ENCODE measurements at places on chromosomes 7 and 10.

DNA sequence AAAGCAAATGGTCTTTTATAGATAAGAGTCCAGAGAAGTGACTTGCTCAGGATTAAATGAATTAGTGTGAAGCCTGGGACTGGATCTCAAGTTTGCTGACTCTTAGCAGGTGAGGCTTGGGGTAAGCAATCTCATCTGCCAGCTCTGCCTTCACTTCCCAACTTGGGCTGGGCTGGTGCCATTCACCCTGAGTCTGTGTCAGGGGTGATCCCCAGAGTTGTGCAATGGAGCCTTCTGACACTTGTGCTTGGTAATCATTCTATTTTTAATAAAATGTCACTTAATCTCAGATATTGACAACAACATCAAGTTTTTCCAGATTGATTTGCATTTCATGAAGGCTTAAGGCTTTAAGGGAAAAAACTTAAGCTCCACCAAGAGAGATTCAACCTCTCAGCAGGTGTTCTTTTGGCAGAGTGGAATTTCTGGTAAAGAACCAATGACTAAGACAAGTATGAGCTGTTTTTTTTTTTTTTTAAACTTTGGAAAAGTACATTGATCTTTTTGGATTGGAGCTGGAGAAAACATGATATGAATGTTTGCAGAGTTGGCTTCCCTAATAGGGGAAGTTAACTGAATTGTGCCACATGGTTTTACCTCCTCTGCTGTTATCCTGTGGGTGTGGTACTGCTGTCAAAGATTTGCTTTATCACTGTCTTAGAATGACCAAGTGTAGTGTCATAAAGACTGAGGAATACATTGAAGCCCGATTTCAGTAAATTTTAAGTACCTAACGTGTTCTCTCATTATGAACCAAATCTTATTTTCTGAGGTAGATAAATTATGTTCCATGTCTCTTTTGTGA is 48.6 kb upstream of the GPR37 start:
- DNase-seq, result peak; percentile 5

DNA sequence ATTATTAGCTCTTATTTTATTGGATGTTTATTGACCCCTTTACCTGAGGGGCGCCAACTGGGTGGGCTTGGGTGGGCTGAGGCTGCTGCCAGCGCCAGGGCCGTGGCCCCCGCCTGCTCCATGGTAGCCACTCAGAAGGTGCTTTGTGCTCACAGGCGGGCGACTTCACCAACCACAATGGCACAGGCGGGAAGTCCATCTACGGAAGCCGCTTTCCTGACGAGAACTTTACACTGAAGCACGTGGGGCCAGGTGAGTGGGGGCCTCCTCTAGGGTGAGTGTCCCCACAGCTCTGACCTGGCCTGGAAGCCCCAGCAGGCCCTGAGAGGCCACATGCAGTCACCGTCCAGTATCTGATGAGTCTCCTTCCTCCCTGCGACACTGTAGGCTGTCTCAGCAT is 4.1 kb downstream of the PPIF start:
- DNase-seq, result no peak

DNA sequence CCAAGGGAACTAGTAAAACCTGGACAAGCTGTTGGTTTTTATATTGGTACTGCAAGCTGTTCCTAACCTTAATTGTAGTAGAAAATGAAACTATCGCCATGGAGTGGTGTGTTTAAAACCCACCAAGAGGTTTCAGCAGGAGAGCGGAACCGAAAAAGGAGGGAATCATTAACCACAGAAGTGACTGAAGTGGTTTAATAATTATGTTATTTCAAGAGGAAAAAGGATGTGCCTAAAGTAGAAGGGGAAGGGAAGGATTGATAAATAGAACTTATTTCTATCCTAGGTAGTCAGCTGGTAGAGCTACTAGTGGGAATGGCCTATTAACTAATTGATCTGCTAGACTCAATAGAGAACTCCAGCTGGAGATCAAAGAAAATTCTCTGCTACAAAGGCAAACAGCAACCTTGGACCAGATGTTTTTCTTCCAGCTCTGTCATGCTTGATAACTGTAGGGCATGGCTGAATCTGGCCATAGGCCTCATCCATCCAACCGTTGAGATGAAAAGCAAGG is 91.8 kb downstream of the BAMBI start:
- DNase-seq, result no peak

DNA sequence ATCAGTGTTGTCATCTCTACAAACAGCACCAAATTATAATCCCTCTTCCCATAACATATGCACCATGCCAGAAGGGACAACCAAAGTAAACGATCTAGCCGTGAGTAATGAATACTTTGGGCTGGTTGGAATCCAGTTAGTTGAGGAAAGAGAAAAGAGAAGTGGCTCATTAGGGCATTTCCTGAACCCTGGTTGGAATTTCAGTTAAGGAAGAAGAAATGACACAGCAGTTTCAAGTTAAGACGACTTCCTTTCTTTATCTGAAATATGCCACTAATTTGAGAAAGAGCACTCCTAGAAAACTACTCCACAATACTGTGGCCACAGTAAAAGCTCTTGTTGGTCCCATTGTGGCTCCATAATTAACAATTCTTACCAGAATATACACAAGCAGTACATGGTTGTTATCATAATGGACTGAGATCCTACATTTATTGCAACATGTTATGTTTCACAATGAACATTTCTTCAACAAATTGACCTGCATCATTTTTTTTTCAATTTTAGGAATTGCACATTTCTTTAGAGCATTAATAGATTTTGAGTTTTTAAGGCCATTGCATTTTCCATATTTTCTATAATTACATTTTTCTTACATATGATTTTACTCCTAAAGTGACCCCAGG is at the start of gene TFEC:
Gene TFEC, minus strand, starts transcription at position 113 of the 626 bp plus-strand sequence. CDS start 46,322 bp downstream, outside the sequence.
- DNase-seq, result peak; percentile 22

DNA sequence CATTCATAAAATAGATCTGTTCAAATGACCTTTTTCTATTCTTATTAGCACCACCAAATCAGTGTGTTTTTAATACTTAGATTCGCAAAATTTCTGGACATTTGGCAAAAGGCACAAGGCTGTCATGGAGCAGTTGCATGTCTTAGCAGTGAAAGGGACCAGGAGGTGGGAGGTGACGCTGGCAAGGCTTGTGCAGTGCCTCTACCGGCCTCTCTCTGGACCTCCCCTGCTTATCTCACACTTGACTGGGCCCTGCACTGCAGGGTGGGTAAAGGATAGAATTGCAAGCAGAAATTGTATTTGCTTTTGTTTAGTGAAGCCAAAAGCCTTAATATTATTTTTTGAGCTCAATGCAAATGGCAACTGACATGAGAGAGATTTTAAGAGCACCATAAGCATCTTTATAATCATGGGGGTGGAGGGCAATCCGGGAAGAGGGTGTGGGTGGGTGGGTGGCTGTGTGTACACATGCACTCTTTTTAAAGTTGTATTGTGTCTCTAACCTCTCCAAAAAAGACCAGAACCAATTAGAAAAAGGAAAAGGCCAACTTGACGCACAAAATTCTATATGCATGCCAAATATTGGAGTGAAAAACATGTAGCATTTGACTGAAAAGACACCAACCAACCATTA is 106.3 kb downstream of the WNT2 start:
- no peak for DNase-seq

DNA sequence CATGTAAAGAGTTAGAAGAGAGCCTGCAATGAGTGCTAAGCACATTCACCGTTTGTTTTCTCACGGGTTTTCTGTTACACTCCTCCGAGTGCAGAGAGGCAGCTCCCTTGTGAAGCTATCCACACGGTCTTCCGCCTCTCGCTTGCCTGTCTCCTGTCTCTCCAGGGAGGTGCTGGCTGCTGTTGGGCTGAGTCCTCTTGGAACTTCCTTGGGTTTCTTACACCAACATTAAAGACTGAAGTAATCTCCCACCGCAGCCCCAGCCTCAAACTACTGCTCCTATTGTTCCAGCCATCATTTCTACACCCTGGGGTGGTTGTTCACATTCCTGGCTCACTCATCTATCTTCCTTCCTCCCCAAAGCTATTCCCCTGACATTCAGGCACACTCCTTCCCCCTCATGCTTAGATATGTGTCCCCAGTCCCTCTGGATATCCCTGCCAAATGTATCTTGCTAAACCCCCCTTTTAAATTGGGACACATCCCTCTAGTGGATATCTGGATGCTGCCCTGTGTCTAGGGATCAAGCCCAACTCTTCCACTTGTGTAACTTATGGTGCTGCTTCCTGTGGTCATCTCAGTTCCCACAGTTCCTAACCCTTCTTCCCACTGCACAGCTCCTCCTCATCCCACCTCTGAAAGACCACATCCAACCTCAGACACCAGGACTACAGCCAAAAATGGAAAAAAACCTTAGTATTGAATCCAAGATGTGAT is 14.1 kb downstream of the ESYT2 start:
- peak; percentile 76 for DNase-seq

GRCh38 chr7:17227766-17228490 is 70.5 kb upstream of the AHR start:
- no peak for DNase-seq

GRCh38 chr7:99478464-99479440 is 6.1 kb downstream of the ZNF789 start:
- DNase-seq, result no peak

- DNase-seq, result no peak
These were observed 567 bp downstream of the SYCE1 start for GRCh38 chr10:133564816-133565215.

DNA sequence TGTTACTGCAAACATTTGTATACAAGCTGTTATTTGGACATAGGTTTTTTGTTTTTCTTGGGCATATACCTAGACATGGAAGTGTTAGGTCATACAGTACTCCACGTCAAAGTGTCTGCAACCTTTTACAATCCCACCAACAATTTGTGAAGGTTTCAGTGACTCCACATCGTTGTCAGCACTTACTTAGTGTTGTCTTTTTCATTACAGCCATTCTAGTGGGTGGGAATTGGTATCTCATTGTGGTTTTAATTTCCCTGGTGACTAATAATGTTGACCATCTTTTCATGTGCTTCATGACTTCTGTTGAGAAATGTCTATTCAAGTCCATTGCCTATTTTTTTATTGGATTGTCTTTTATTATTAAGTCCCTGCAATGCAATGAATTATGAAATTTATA is 95.0 kb downstream of the UBE3C start:
- peak; percentile 36 for DNase-seq

DNA sequence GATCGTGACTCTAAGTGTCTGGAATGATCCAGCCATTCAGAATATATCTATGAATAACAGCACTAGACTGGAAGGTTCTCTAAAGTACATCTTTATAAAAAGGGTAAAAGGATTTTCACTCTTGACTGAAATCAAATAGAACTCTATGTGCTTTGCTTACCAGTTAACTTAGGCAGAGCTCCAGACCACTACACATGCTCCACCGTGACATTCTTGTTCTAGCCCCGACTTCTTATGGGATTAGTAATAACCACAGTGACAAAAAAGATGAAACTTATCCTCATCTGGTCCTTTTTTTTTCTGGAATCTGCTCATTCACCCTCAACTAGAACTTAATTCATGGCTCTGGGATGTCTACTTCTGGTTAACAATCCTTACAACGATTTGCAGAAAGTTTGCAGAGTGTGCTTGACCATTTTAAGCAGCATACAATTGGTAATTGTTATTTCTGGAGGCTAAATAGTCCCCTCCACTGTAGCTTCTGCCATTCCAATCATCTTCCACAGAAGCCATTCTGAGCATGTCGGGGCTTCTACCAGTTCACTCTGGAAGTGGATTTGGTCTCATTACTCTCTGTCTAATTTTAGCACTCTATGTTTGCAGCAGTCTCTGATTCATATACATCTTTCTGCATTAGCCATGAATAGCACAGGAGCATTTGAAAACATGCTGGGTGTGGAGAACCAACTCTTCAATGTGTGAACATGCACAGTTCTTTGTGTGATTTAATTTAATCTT is 163.7 kb upstream of the CDC14C start:
- peak; percentile 86 for DNase-seq

DNA sequence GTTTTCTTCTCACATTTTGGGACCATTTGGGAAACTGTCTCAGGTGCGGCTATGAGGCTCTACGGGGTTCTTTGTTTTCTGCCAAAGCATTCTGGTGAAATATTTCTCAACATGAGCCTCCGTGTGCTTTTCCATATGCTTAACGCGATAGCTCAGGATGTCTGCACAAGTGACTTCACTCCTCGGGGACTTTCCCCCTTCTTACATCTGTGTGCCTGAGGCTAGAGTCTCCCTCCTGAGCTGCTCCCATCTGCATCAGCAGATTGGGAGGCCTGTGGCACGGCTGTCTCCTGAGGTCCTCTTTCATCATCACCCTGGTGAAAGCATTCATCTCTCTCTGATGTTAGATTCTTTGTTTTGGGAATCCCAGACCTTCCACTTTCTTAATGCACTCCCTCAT is 1190.9 kb downstream of the TYW1 start:
- DNase-seq, result no peak

- DNase-seq, result peak; percentile 57
These were observed 63.8 kb upstream of the NPS start for GRCh38 chr10:127485153-127485857.

DNA sequence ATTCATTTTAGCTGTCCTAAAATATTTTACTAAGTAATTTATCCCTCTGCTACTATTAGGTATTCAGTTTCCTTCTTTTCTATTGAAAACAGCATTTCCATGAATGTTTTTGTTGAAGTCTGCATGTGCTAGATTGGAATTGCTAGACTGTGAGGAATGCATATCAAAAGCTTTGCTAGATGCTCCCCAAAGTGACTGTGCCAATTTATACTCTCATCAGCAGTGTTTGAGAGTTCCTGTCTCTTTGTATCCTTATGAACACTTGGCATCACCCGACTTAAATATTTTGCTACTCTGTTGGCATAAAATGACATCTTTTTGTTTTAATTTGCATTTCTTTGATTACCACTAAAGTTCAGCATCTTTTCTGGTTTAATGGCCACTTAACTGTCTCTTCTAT is 45.0 kb upstream of the PRR15 start:
- no peak for DNase-seq

- peak; percentile 58 for DNase-seq
These were observed 20.0 kb downstream of the RBM17 start for GRCh38 chr10:6108631-6109443.

DNA sequence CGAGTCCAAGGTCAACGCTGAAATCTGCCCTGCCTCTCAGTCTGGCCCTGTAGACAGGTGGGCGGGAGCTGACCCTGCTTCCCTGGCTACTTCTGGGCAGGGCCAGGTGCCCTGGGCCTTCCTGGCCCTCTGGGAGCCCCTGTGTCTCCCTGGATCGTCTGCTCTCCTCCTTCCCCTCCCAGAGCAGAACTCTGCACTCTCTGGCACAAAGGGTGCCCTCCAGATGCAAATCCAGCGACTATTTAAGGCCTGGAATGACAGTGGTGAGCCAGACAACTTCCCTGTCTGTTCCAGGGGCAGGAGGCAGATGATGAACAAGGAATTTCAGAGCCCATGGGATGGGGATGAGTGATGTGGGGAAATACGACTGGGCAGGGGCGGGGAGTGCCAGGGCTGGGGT is 63.4 kb downstream of the C10orf105 start:
- no peak for DNase-seq

DNA sequence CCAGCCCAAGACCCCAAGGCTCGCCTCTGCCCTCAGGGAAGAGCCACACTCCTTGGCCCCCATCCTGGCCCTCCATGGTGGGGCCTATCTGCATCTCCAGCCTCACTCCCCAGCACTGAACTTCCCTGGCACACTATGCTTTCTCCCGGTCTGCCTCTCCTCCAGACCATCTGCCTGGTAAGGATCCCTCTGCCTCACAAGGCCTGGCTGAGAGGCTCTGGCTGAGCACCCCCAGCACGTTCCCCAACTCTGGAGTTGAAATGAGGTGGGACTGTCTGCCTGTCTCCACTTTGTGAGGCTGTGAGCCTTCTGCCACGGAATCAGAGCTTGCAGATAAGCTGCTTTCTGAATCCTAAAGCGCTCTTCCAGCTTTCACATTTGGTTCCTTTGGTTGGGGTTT is 220.7 kb downstream of the TNS3 start:
- no peak for DNase-seq

GRCh38 chr7:90648834-90649233 is 52.7 kb downstream of the CDK14 start:
- DNase-seq, result peak; percentile 80
